ENCODE measurements at places on chromosomes 16 and 17.

GRCh38 chr17:28896884-28897768 is at the start of gene FLOT2:
Gene FLOT2 (minus strand): TSS chr17:28897733. CDS start chr17:28897574, 159 bp downstream.
- peak; percentile 69 for DNase-seq

- no peak for DNase-seq
These were observed 43.7 kb downstream of the MAP2K4 start for GRCh38 chr17:12064395-12064794.

- no peak for DNase-seq
These were observed 22.4 kb downstream of the SNX11 start for GRCh38 chr17:48129981-48130380.

- DNase-seq = no peak
These were observed 471.3 kb upstream of the GOT2 start for GRCh38 chr16:59205403-59205802.

GRCh38 chr17:39222866-39223834 is 2.6 kb downstream of the STAC2 start:
- DNase-seq = no peak

DNA sequence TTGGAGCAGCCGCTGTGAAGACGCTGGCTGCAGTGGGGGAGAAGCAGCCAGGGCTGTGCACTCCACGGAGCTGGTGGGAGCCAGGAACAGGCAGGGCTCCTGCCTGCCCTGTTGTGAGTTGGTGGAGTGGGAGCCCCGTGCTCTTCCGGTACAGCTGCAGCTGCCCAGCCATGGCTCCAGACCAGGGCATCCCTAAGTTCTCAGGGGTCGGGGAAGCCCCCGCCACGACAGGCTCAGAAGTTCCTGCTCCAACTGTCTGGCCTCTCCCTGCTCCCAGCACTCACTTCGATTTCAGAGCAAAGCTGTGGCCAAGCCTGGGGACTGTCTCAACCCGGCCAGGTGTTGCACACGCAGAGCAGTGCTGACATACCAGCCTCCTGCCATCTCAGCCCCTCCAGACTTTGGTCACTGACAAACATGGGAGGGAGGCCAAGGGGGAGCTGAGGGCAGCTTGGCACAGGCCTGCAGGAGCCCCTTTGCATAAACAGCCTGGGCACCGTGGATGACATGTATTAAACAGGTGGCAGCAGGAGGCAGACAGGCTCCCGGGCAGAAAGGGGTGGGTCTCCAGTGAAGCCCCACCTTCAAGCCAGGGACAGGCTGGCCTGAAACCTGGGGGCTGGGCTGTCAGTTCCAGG is 13.9 kb upstream of the KDM8 start:
- DNase-seq = peak; percentile 88

GRCh38 chr16:52953215-52953614 is 99.5 kb downstream of the CHD9NB start:
- no peak for DNase-seq

DNA sequence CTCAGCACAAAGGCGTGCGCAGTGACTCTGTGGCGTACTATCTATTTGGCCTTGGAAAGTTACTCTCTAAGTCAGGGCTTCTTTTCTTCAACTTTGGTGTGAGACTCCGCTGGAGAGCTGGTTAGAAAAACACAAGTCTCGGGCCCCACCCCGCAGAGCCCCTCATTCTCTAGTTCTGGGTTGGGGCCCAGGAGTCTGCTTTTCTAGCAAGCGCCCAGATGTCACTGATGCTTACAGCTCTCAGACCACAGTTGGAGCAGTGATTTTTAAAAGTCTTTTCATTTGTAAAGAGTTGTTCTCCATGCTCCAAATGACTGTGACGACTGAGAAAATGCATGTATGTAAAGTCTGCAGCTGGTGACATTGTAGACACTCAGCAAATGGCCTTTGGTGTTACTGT is 582.3 kb downstream of the WWOX start:
- no peak for DNase-seq

DNA sequence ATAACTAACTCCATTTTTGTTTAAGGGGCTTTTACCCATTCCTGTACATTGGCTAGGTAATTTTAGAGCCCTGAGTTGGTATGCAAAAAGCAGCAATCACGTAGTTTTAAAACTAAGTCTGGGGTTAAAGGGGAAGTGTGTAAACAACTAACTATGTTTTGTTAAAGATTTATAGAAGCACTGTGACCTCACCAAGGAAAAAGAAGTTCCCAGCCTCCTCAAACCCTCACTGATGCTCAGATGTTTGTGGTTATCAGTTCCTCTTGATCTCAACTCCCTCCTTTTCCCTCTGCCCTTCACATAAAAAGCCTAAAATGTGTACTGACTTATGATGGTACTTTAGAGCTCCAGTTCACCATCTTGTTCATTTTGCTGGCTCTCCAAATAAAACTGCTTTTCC is 119.9 kb upstream of the IRX6 start:
- no peak for DNase-seq

DNA sequence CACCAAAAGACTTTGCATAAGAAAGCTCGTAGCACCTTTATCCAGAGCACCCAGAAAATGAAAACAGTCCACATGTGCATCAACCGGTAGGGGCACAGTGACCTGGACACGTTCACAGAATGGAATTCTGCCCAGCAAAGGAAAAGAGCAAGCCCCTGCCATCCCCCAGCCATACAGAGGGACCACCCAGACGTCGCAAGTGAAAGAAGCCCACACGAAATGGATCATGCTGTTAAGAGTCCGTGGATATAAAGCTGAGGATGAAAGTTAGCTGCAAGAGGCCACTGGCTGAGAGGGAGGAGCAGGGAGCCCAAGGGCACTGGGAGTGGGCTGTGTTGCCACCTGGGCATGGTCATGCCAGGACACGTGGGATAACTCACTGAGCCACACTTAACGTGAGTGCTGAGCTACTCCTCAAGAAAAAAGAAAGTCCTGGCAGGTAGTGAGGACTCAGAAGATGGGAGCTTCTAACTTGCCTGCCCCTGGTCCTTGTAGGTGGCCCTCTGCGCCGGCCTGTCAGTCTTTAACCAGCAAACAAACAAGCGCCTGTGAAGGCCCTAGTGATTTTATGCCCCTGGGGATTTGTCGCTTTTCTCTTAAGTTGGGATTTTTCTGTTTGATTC is 190.7 kb downstream of the C16orf95 start:
- DNase-seq = no peak

DNA sequence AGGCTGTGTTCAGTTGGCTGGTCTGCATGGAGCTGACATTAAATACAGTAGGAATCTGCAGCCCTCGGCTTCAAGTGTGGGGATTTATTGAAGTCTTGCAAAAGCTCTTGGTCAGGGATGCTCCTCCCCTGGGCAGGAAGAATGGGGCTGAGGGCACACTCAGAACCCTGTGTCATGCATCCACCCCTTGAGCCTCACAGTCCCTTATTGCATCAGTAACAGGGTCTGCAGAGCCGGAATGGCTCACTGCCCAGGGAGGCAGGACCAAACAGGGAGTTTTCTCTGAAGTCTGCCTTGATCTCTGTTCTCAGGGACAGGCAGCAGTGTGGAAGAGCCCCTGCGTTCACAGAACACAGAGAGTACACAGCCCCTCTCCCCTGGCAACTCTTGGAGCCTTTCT is 216.8 kb downstream of the ENGASE start:
- no peak for DNase-seq

GRCh38 chr17:62987136-62987535 is 21.1 kb downstream of the TANC2 start:
- DNase-seq = no peak

DNA sequence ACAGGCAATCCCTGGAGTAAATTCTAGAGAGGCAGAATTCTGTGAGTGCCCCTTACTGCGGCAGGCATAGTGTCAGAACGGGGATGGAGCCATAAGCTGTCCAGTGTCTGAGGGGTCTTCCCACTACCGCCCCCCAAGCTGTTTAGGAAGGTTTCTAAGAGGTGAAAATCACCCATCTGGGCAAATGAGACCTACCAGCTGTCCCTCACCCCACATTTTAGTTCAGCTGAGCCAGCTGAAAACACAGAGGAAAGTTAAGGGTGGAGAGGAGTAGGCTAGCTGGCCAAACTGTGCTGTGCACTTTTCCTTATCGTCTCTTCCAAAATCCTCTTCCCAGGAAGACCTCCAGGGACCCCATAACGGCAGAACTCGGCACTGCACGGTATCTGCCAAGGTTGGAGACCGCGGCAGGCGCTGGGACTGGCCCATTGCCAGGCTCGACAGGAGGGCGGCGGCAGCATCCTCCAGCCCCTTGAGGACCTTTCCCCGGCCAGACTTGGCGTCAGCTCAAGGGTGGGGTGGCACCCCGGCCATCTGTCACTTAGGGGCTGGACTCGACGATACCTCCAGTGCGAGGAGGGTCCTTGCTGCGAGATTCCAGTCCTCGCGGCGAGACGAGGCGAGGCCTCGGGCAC is 955 bp downstream of the ACLY start:
- DNase-seq = peak; percentile 76

DNA sequence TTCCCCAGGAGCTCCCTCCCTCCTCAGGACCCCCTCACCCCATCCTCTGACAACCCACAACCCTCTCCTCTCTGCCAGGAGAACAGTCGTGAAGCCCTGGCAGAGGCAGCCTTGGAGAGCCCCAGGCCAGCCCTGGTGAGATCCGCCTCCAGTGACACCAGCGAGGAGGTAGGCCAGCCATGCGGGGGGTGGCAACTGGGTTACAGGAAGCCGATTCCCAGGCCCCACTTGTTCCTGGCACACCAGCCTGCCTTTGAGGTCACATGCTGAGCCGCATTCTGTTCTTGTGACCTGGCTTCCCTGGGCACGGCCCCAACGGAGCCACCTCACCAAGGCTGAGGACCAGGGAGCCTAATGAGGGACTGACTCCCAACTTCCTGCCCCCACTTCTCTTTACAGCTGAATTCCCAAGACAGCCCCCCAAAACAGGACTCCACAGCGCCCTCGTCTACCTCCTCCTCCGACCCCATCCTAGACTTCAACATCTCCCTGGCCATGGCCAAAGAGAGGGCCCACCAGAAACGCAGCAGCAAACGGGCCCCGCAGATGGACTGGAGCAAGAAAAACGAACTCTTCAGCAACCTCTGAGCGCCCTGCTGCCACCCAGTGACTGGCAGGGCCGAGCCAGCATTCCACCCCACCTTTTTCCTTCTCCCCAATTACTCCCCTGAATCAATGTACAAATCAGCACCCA is 7.9 kb downstream of the NAT9 start:
- DNase-seq = no peak

GRCh38 chr16:79150151-79150550 is 450.4 kb downstream of the MAF start:
- DNase-seq = no peak

DNA sequence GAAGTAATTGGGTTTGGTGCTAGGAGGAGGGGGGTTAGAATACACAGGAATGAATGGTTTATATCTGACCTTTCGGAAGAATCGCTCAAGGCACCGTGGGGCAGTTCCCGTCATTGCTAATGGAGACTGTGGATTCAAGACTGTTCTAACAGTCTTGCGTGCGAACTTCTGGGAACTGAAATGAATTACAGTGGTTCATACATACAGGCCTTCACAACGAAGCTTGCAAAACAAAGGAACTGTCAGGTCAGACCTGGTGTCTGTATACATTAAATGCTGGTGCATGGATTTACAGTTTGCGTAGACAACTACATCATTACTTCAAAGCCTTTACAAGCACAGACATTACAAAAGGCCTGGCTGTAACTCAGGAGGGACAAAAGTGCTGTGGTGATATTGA is 983.9 kb downstream of the CDH11 start:
- no peak for DNase-seq

- peak; percentile 50 for DNase-seq
These were observed 59.9 kb downstream of the BEAN1 start for GRCh38 chr16:66486773-66487579.

DNA sequence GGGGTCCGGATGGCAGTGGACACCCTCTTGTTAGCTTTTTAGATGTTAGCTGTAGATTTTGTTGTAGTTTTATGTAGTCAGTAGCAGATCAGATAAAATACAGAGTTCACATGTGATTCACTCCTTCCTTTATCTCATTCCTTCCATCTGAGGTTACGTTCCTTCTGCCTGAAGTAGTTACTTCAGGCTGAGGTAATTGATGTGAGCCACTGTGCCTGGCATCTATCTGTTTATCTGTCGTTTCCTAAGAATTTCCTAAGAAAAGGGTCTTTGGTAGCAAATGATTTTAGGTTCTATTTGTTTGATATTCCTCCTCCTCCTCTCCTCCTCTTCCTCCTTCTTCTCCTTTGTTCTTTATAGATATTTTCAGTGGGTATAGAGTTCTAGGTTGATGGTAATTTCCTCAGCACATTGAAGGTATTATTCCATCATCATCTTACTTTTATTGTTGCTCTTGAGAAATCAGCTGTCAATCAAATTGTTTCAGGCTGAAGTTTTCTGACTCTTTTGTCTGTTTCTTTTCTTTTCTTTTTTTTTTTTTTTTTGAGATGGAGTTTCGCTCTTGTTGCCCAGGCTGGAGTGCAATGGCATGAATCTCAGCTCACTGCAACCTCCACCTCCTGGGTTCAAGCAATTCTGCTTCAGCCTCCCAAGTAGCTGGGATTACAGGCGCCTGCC is 29.6 kb upstream of the FBXO47 start:
- no peak for DNase-seq

GRCh38 chr16:10526962-10527361 is 53.4 kb downstream of the EMP2 start:
- DNase-seq = no peak
